GM13976 (cell line): ENCODE measurements at places on chromosomes 2 and 18.

DNA sequence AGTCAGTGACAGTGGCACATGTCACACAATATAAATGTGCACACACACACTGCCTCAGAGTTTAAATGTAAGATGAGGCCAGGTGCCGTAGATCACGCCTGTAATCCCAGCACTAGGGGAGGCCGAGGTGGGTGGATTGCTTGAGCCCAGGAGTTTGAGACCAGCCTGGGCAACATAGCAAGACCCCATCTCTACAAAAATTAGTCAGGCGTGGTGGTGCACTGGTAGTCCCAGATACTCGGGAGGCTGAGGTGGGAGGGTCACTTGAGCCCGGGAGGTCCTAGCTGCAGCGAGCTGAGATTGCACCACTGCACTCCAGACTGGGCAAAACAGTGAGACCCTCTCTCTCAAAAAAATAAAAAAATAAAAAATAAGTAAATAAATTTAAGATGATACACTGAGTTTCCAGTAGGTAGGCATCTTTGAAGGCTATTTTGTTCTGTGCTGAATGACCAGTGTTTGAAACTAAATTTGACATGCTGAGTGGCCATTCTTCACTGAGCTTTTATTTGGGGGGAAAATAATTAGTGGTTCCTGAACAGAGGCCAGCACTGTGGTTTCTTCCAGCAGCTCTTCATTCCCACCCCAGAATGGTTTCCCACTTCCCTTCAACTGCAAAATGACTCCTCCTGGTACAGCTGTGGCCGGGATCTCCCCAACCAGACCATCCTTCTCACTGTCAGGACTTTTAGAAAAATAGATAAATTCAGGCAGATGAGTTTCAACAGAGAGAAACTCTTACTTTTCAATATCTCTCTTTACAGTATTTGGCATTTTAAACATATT lies 44.9 kb downstream of the PSMG2 start:
- no peak for DNase-seq

DNA sequence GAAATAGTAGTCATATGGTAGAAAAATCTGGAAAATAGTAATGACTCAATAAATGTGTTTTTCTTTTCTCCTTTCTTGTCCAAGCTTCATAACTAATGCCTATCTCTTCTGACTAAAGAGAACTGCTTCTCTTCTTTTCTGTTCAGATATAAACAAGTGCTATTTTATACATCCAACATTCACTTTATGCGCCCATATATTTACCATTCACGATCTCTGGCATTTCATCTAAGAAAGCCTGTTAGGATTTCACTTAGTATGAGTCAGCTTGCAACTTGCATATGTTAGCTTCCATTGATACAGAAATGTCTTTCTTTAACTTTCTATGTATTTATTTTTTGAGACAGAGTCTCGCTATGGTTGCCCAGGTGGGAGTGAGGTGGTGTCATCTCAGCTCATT lies 224.9 kb downstream of the VAPA start:
- no peak for DNase-seq

DNA sequence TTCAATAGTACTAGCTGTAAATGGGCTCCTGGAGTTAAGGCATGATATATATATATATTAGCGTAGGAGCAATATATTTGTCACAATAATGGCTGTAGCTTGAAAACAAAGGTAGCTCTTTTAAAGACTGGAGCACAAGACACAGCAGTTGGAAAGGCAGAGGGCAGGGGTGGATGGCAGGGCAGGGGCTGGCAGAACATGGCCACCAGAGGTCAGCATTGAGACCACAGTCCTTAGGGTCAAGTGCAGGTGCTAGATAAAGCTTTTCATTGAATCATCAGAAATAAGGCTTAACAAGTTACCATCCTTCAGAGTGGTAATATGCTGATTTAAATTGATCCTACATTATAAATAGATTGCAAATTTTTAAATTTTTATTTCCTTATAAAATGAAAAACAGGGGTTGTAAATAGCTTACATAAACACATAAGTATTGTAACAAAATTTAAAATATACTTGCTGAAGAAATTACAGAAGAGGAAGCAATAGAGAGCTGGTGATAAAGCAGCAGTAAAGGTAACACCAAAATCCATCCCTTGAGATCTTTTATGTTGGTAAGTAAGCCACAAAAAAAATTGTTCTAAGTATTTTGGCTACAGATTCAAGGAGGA lies 161.2 kb upstream of the PIEZO2 start:
- DNase-seq, result peak; percentile 52

- no peak for DNase-seq
Observed at GRCh38 chr2:150127346-150127990, 360.0 kb downstream of the RND3 start.

DNA sequence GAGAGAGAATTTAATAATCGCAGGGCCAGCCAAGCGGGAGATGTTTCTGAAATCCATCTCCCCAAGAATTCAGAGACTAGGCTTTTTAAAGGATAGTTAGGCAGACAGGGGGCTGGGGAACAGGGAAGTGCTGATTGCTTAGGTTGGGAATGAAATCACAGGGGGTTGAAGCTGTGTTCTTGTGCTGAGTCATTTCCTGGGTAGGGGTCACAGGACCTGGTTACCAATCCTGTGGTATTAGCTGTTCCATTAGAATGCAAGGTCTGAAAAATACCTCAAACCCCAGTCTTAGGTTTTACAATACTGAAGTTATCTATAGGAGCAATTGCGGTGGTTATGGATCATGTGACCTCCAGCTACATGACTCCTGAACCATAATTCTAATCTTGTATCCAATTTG lies 4.6 kb downstream of the SP140 start:
- DNase-seq, result no peak

GRCh38 chr2:168574856-168575630 lies 119.0 kb downstream of the CERS6 start:
- DNase-seq, result no peak
